ENCODE measurements at places on chromosomes 1 and 21. TPM values are rescaled to one million over a fixed set of nuclear protein-coding genes. Genes with fewer than 3 reads are reported as not detected.

GRCh38 chr1:36342426-36343185 lies 19.2 kb upstream of the EVA1B start:
- peak; percentile 80 for DNase-seq

DNA sequence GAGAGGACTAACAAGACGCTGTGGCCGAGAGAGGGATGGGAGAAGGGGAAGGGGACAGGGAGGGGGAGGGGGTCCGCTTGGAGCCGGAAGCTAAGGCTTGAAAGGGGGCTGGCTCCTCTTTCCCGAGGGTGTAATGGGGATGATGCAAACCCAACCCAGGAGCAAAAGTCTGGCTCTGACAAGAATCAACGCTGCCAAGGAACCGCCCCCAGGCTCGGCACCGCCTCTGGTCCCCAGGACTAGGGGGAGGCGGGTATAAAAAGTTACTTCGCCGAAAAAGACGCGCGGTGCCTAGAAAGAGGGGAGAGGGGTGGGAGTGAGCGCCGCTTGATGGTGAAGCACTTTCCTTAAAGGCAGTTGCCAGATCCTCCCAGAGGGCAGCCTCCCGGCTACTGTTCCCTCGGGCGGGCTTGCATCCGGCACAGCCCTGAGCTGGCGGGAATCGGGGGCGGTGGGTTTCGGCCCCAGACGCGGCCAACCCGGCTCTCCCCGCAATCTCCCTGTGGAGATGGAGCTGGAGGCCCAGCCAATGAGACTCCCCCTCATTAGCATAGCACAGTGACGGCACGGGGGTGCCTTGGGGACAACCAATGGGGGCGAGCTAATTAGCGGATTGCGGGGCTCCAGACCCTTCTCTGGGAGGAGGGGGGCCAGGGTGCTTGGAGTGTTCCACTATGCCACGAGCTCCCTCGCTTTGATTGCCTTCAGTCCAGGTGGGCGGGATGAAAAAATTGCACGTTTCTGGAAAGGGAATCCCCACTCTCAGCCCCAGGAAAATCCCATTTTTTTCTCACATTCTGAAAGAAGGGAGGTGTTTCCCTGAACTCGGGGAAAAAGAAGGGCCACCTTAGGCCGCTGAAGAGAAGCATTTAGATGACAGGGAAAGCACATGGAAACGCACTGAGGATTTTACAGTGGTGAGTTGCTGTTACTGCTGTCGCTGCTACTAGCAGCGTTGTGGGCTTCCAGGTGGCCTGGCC lies at the start of gene KCNT2:
TSS of gene KCNT2 (minus strand) at position 51 of the 980 bp plus-strand sequence. CDS start 131 bp downstream, outside the sequence.
- peak; percentile 78 for DNase-seq

DNA sequence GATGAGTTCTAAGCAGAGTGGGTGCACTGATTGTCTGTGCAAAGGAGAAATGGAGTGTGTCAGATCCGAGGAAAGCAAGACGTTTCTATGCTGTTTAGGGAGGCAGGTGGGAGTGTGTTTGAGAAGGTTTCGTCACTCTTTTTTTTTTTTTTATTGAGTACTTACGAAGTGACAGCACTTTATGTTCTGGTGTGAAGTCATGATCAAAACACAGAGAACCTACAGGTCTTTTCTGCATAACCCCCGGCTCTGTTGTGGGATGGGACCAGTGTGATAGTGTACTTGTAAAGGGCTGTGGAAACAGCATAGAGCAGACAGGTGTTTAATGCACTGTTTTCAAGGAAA lies 26.7 kb downstream of the MIA3 start:
- no peak for DNase-seq

DNA sequence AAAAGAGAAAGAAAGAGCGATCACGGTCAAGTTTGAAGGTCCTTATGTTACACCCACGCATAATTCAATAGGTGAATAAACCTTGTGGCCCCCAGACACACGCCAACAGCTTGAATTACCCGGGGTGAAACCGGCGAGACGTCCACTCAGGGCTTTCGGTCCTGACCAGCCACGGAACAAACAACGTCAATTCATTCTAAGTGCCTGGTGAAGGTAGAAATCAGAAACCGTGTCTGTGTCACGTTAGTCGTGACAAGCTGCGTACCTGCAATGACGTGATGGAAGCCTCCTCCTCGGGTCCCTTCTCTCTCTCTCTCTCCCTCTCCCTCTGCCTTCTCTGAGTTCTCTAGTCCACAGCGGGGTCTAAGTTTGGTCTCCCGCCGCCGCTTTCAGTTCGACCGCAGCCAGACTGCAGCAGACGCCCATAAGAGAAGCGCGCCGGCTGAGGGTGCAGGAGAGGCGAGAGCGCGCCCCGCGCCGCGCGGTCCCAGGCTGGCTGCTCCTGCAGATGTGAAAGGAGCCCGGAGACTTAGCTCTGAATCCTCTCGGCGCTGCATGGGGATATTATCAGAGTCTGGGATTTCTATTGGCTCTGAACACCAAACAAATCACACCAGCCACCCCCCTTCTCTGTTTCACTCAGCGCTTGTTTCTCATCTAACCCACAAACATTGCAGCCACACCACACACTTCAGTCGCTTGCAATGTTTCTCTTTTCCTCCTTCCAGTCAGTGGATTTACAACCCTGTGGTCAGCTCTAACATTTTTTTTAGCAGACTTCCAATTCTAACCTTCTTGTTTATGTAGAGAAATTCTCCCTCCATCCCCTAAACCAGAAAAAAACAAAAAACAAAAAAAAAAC lies at the start of gene GREM2:
TSS of gene GREM2 (minus strand) at position 537 of the 862 bp plus-strand sequence. CDS start 118,680 bp downstream, outside the sequence.
- DNase-seq, result peak; percentile 56

GRCh38 chr1:53176452-53177208 lies 20.0 kb upstream of the CPT2 start:
- peak; percentile 24 for DNase-seq

- peak; percentile 82 for DNase-seq
Observed at GRCh38 chr21:45970674-45971615, 10.6 kb upstream of the COL6A1 start.

DNA sequence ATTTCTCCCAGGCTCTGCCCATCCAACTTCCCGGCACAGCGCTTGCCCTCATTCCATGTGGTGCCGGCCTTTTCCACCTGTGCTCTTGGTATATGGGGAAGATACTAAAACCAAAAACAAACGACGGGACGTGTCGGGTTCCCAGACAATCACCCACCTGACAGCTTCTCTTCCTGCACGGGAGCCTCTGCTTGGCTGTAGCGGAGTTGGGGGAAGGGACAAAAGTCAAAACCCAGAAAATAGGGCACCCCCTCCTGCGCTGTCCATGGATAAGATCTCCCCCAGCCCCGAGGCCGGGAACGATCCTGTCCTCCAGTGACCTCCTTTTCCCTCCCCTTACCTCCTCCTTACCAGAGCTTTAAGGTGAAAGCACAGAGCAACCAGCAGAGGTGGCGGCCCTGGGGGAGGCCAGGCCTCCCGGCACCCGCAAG lies 640 bp downstream of the JTB start:
- no peak for DNase-seq

Gene C1orf94
- total RNA-seq, result not detected

Gene SV2A
- total RNA-seq, result 0.13 TPM

Gene MATN1
- total RNA-seq, result not detected

Gene NR1I3
- not detected for total RNA-seq

Gene SPSB1
- total RNA-seq, result 12.0 TPM

Gene ZNF695
- not detected for total RNA-seq

Measured in psoas muscle (tissue), 8 donors.